CD4-positive, alpha-beta T cell treated with Interleukin-2 at 100 ng/mL for 4 hours (primary cell): ENCODE measurements at places on chromosomes 11 and 22.

DNA sequence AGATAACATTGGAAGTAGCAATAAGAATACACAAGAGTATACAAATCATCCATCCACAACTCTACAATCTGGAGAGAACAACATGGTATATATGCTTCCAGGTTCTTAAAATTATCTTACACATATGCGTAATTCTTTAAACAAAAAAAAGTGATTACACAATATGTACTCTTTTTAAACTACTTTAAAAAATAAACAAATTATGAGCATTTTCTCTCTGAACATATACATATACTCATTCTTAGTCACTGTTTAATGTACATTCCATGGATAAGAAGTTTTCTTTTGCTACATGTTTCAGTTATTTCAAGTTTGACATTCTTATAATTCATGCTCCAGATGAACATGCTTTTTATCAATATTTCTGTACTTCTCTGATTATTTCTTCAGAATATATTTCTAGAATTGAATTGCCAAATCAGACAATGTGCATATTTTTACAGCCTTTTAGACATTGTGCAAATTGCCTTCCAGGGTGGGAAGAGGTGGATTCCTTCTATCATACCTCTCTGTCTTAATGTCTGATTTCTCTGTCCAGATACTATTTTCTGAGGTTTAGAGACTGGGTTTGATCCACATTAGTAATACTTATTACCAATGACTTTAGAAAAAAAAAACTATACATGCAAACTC is 551.6 kb downstream of the METTL15 start:
- no peak for DNase-seq

- peak; percentile 30 for DNase-seq
Observed at GRCh38 chr22:39087881-39088684, 9.0 kb upstream of the APOBEC3H start.

DNA sequence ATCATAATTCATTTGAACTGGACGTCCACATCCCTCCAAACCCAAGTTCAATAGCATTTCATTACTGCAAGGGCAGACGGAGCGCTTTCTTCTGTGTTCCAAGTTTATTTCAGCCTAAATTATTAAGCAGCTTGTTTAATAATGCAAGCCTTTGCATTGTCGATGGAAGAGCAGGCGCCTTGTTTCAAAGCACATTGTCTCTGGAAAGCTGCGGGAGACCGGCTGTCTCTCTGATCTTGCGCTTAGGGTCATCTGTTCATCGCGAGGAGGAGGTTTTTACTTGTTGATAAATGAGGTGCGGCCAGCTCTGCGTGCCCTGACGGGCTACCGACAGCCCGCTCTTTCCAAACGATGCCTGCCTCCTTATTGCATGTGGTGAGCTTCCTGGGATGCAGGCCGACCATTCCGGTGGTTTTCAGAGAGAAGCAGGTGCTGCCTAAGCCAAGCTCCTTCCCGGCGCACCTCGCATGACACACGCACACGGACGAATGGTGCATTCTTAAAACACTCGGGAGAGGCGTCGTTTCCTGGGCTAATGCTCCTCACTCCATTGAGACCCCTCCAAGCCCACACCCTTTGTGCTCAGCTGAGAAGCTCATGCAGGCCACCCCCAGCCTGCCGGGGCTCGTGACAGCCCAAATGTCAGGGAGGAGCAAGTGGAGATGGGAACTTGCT is 456.9 kb downstream of the BRD1 start:
- DNase-seq, result no peak

- DNase-seq, result no peak
Observed at GRCh38 chr11:72616655-72617054, 57.6 kb downstream of the PDE2A start.

GRCh38 chr11:70545610-70545912 is 147.2 kb downstream of the CTTN start:
- no peak for DNase-seq

GRCh38 chr11:114136686-114137640 is 77.5 kb downstream of the ZBTB16 start:
- no peak for DNase-seq

DNA sequence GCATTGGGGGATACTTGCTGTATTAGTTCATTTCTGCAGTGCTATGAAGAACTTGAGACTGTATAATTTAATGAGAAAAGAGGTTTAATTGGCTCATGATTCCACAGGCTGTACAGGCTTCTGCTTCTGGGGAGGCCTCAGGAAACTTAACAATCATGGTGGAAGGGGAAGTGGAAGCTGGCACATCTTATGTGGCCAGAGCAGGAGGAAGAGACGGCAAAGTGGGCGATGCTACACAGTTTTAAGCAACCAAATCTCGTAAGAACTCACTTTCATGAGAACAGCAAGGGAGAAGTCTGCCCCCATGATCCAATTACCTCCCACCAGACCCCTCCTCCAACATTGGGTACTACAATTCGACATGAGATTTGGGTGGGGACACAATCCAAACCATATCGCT is 55.1 kb downstream of the TMPRSS5 start:
- no peak for DNase-seq

GRCh38 chr11:128409476-128409875 is 177.9 kb downstream of the ETS1 start:
- no peak for DNase-seq

- no peak for DNase-seq
Observed at GRCh38 chr11:37465221-37465620, 867.2 kb upstream of the RAG2 start.

- DNase-seq, result no peak
Observed at GRCh38 chr22:36552289-36552688, 23.3 kb upstream of the EIF3D start.

DNA sequence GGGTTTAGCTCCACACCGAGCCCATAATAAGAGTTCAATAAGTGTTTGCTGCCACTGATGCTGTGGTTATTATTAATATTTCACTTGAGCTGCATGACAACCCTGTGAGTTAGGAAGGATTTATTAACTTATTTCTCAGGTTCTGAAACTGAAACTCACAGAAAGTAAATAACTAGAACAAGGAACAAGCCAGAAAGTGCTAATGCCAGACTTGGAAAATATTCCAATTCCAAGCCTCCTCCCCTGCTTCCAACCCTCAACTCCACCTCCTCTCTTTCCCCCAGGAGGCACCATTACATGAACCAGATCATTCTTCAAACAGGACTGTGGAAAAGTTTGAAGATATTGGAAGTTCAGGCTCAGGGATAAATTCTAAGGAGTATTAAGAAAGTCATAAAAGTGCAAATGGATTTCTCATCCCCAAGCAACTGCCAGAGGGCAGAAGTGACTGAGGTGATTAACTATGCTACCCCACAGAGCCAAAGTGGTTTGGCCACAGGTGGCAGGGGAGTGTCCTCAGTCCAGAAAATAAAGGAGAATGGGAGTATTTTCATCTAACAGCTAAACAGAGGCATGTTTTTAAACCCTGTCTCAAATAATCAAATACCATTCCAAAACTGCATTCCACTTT is 3.2 kb upstream of the FJX1 start:
- DNase-seq, result no peak

- no peak for DNase-seq
Observed at GRCh38 chr11:3876613-3877012, 21.1 kb downstream of the STIM1 start.

- DNase-seq, result no peak
Observed at GRCh38 chr11:70282012-70282411, 11.5 kb downstream of the PPFIA1 start.

DNA sequence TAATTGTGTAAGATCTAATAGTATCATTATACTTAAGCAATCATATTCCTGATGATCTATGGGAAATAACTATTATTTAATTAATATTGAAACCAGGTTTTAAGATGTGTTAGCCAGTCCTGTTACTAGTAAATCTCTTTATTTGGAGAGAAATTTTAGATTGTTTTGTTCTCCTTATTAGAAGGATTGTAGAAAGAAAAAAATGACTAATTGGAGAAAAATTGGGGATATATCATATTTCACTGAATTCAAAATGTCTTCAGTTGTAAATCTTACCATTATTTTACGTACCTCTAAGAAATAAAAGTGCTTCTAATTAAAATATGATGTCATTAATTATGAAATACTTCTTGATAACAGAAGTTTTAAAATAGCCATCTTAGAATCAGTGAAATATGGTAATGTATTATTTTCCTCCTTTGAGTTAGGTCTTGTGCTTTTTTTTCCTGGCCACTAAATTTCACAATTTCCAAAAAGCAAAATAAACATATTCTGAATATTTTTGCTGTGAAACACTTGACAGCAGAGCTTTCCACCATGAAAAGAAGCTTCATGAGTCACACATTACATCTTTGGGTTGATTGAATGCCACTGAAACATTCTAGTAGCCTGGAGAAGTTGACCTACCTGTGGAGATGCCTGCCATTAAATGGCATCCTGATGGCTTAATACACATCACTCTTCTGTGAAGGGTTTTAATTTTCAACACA is 6.4 kb downstream of the BIRC3 start:
- no peak for DNase-seq

GRCh38 chr11:59668950-59669610 is at the start of gene PATL1:
Gene PATL1 (minus strand): TSS chr11:59669037. CDS start chr11:59668895, 142 bp downstream.
- DNase-seq, result peak; percentile 99

DNA sequence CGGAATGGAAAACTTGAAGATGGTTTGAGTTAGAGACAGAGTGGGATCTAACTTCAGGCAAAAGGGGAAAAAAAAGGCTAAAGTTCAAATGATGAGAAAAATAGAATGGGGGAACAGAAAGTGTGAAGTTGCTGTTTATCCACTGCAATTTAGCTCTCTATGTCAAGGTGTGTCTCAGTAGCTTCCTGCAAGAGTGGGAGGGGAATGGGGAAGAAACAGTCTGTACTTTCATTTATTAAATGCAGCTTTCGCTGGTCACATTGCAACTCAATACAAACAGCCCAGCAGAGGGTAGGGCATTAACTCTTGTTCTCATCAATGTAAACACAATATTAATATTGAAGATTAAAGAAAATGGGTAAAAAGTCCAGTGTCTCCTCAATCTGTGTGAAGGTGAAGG is 214.7 kb upstream of the SYN3 start:
- DNase-seq, result no peak
